LoVo (cell line): ENCODE measurements at places on chromosomes 11 and 22.

DNA sequence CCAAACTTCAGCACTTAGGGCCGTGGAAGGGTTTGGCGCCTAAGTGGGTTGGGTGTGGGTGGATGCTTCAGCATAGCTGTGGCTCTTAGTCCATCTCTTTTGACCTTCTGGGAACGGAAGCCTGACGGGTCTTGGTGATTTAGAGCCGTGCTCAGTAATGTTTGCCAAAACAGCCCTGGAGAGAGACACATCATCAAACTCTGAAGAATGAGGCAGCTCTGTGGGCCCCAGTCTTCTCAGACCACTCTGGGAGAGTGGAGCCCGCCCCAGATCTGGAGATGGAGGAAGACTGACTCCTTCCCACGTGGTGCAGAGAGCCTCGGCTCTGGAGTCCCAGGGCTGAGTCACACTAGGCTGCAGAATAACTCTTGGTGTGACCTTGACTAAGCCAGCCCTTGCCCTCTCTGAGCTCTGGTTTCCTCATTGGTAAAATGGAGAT is 168.9 kb downstream of the C11orf91 start:
- DNase-seq = no peak

- no peak for DNase-seq
Measured at GRCh38 chr11:113275602-113276001, 38.8 kb upstream of the TTC12 start.

DNA sequence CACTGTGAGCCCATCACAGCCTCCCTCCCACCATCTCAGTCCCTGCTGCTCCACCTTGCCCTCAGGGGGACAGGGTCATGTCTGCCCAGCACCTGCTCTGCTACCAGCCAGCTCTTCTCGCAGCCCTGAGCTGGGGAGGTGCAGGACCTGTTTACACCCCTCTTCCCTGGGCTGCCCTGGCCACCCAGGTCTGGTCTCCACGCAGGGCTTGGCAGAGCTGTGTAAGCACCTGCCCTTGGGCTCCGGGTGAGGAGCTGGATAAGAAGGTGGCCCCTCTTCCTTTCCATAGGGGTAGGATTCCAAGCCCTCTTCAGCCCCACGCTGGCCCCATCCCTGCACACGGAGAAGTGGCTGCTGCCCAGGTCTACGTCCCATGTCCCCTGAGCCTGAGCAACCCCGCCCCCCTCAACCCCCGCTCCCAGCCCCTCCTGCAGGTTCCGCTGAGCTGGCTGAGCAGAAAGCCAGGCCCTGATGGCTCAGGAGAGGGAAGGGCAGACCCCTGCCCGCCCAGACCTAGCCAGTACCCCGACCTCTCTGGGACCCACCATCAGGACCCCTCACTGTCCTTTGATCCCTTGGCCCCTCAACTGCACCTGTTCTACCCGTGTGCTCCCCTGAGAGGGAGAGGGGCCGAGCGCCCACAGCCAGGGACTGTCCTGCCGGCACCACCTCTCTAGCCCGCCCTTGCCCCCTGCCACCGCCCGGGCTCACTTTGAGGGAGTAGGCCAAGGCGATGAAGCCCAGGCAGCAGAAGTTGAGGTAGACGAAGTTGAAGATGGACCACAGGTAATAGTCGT is 3.2 kb downstream of the IFITM10 start:
- DNase-seq = no peak

DNA sequence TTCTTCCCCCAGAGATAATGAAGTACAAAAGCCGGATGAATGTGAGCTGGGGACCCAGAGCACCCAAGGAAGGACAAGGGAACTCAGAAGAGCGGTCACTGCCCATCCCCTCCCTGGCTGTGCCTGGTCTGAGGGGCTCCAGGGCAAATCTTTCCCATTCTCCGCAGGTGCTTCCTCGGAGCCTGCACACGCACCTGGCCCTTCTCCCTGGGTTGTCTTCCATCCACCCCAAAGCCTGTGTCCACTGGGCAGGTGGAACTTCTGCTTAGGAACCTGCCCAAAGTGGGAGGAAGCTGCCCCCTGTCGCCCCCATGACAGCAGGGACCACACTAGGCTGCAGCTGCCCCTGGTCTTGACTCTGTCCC is 121.0 kb upstream of the FGF3 start:
- no peak for DNase-seq

DNA sequence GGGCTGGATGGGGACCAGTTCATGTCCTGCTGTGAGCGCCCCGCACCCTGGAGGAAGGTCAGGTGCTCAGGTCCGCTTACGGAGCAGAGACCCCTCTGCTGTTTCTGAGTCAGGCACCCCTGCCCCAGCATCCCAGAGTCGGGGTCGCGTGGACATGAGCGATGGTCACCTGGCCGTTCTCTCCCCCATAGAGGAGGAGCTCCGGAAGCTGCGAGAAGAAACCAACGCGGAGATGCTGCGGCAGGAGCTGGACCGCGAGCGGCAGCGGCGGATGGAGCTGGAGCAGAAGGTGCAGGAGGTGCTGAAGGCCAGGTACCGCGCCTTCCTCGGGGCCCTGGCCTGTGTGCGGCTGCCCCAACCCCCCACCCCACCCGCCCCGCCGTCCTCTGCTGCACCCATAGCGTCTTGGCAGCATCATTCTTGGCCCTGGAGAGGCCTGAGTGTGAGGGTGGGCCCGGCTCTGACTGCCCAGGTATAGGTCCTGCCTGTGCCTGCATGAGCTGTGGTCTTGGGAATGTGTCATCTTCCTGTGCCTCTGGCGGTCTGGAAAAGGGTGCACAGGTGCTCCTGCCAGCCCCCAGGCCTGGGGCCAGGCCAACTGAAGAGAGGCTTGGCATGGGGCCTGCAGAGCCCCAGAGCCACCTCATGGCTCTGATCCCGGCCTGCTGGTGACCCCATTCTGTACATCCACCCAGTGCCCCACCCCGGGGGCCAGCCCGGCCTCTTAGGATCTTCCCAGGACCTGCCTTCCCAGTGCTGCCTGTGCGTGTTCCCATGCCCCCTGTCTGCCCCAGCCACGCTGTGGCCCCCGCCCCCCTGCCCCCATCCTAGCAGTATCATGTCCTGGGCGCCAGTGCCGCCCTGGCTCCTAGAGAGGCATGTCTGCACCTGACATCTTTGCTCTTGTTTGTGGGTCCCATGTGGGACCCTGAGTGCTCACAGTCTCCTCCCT is 38.1 kb downstream of the GRAMD4 start:
- no peak for DNase-seq
